Hepatocyte (in vitro differentiated cells): ENCODE measurements at places on chromosomes 11 and 22. TPM values are rescaled to one million over a fixed set of nuclear protein-coding genes. Genes with fewer than 3 reads are reported as not detected.

DNA sequence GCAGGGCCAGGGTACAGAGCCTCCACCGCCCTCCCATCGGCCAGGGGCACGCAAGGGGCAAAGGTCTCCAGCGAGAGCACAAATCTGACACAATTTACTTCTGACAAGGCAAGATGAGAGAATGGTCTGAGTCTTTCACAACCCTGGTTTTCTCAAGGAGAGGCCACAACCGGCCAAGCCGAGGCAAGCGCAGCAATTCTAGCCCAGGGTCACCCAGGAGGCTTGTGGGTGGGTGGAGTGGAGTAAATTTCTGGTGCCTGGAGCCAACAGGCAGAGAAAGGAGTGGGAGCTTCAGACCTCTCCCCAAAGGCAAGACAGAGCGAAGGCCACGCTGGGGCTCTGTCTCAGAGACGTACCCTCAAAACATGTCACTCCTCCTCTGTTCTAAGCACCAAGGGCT is 9.3 kb downstream of the LARGE2 start:
- DNase-seq = no peak

The MPZL2 gene
- total RNA-seq = 47.2 and 52.3 TPM in 2 replicates

DNA sequence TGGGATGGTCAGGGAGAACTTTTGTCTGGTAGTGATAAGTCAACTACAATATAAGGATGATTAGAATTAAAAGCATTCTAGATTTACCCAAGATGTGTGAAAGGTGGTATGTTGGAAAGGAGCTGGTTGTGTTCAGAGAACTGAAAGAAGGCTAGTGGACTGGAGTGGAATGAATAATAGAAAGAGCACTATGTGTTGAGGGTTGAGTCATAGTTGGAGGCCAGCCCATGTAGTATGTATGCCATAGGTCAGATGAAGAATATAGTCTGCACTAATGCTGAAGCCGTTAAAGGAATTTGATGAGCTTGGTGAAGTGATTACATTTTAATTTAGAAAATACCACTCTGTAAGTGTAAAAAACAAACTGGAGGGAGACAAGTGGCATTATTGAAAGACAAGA is 514.1 kb downstream of the CNTN5 start:
- DNase-seq = no peak

DNA sequence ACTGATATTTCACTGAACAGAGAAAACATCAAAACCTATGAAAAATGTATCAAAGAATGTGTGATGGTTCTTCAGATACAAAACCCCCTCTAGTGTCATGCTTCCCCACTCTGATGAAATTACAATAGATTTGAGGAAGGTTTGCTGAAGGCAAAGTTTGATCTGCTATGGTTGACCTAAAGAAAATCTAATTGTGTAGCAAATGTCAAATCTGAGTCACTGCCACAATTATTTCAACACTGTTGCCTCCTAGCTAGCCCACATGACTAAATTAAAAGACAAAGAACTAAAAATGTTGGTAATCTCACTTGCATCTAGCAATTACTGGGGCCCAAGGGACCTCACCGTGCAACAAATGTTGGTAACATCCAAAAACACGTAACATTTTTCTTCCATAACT is 728.0 kb downstream of the DLG2 start:
- DNase-seq = no peak

GRCh38 chr22:37708580-37709444 is 12.0 kb downstream of the TRIOBP start:
- no peak for DNase-seq

DNA sequence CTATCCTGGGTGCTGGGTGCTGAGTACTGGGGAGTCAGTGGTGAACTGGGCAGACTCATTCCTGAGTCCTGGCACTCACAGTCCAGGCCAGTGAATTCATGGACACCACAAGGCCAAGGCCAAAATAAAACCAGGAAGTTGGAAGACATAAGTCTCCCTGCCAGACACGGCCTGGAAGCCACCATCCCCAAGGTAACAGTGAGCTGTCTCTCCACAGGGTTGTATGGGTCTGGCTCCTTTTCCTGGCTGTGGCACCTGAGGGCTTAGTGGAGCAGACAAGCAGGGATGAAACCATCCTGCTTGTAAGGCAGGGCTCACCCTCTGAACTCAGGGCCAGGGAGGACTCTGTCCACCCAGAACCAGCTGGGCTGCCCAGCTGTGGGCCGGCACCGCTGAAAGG is 54.7 kb upstream of the ALX4 start:
- no peak for DNase-seq

GRCh38 chr11:126400019-126400418 is 44.5 kb downstream of the ST3GAL4 start:
- DNase-seq = no peak

GRCh38 chr22:40542821-40543540 is 93.5 kb downstream of the MRTFA start:
- DNase-seq = no peak

DNA sequence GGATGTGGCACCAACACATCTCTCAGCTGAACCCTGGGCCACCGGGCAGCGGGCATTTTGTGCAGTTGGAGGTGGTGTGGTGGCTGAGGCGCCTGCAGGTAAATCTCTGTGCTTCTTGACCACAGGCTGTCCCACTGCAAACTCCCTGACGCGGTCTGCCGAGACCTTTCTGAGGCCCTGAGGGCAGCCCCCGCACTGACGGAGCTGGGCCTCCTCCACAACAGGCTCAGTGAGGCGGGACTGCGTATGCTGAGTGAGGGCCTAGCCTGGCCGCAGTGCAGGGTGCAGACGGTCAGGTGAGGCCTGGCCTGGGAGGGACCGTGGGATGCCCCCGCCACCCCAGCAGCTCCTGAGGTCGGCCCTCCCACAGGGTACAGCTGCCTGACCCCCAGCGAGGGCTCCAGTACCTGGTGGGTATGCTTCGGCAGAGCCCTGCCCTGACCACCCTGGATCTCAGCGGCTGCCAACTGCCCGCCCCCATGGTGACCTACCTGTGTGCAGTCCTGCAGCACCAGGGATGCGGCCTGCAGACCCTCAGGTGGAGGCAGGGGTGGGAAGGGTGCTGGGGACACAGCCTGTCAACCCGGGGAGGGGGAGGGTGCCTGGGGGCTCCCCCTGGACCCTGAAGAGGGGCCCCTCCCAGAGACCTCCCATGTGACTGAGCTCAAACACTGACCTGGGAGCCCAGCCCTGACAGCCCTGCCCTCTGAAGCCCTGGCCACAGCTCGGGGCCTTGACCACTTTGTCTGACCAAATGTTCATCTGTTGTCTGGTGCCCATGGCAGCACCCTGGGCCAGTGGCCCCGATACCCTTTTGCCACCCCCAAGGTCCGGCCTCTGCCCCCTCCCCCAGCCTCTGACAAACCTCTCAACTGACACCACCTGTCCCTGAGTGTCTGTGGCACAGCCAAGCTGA is 4.6 kb upstream of the PGGHG start:
- DNase-seq = no peak

The HTR3B gene
- 0.16 and 0.77 TPM in 2 replicates for total RNA-seq

The KRTAP5-1 gene
- total RNA-seq = not detected in 2 replicates

DNA sequence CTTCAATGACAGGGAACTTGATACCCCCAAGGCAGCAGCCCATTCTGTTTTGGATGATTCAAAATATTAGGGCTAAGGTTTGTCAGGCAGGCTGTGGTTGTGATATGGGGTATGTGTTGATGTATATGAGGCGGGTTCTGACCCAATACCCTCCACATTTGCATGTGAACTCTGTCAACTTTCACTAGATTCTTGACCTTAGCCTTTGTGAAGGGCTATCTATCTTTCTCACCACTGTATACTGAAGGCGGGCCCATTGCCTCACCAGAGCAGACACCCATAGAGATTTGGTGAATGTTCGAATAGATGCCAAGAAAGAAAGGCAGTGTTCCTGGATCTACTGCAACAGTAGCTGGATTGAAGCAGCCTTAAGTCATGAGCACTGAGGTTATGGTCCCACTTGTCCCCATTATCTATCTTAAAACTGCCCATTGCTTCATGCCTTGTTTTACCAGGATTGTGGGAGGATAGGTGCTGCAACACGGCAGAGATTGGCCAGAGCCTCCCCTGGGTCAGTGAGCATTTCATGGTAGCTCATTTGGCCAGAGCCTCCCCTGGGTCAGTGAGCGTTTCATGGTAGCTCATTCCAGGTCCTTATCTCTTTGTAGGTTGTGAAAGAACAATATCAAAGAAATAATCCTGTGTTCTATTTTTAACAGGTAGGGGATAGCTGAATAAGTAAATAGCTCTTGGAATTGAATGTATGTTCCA is 399.6 kb downstream of the TMEM135 start:
- DNase-seq = no peak

DNA sequence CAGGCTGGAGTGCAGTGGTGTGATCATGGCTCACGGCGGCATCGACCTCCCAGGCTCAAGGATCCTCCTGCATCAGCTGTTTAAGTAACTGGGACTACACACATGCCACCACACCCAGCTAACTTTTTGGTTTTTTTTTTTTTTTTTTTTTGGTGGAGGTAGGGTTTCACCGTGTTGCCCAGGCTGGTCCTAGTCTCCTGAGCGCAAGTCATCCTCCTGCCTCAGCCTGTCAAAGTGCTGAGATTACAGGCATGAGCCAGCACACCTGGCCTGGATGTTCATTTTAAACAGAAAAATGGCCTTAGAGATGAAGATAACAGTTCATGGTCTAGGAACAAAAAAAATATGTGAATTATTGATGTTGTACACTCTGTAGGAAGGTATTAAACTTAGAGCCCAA is 13.6 kb upstream of the SLC25A18 start:
- no peak for DNase-seq

The OR52I1 gene
- total RNA-seq = not detected in 2 replicates

The CCDC157 gene
- 4.1 and 5.3 TPM in 2 replicates for total RNA-seq

GRCh38 chr11:104098555-104098954 is 62.1 kb downstream of the DDI1 start:
- no peak for DNase-seq

The OR9Q1 gene
- not detected in 2 replicates for total RNA-seq

DNA sequence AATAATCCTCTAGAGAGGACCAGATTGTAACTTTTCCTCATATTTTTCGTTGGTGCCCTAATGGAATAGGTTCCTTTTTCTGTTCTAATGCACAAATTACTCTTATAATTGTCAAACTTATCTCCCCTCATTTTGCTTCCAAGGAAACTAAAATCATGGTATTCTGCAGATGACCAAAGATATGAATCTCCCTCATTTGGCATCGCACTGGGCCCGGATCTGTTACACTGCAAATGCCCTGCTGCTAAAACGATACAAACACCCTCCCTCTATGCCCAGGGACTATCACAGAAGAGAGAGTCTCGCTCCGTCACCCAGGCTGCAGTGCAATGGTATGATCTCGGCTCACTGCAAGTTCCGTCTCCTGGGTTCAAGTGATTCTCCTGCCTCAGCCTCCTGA is 7.6 kb downstream of the KLHDC7B start:
- DNase-seq = no peak

GRCh38 chr11:65505466-65506289 is 6.8 kb downstream of the MALAT1 start:
- DNase-seq = no peak
